ENCODE measurements at places on chromosomes 16 and 17. TPM values are rescaled to one million over a fixed set of nuclear protein-coding genes. Genes with fewer than 3 reads are reported as not detected.

TBC1D3 gene
- not detected for polyA plus RNA-seq

GRCh38 chr17:81378941-81379511, 16.2 kb upstream of the BAHCC1 start:
- no peaks in the 10 kb centered on the region for H3K36me3 ChIP-seq
- DNase-seq, result no peak
- H3K27me3 ChIP-seq, result no peaks in the 10 kb centered on the region
- H3K4me1 ChIP-seq, result no peaks in the 10 kb centered on the region

DNA sequence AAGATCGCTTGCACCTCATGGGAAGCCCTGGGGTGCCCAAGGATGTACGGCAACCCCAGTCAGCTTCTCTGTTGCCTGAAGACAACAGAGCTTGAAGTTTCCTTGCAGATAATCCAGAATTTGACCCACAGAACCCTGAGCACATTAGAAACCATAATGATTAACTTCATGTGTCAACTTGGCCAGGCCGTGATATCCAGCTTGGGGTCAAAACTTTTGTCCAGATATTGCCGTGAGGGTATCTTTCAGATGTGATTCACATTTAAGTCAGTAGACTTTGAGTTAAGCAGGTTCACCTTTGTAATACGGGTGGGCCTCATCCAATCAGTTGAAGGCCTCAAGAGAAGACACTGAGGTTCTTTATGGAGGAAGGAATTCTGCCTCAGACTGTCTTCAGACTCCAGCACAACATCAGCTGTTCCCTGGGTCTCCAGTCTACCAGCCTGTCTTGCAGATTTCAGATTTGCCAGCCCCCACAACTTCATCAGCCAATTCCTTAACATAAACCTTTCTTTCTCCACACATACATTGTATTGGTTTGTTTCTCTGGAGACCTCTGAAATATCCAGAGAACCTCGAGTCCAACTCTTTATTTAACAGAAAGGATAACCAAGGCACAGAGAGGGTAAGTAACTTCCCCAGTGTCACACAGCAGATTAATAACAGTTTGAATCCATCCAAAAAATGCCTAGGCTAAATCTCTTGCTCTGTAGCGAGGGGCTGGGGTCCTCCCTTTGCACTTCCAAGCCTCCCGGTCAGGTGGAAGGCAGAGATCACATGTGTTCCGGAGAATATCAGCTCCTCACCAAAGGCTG, 171.1 kb downstream of the SALL1 start:
- no peak for DNase-seq
- H3K4me1 ChIP-seq, result no peaks in the 10 kb centered on the region
- H3K4me3 ChIP-seq, result no peak overlapping the region
- no peaks in the 10 kb centered on the region for H3K36me3 ChIP-seq
- H3K27me3 ChIP-seq, result no peaks in the 10 kb centered on the region

MYH4 gene
- not detected for polyA plus RNA-seq

DNA sequence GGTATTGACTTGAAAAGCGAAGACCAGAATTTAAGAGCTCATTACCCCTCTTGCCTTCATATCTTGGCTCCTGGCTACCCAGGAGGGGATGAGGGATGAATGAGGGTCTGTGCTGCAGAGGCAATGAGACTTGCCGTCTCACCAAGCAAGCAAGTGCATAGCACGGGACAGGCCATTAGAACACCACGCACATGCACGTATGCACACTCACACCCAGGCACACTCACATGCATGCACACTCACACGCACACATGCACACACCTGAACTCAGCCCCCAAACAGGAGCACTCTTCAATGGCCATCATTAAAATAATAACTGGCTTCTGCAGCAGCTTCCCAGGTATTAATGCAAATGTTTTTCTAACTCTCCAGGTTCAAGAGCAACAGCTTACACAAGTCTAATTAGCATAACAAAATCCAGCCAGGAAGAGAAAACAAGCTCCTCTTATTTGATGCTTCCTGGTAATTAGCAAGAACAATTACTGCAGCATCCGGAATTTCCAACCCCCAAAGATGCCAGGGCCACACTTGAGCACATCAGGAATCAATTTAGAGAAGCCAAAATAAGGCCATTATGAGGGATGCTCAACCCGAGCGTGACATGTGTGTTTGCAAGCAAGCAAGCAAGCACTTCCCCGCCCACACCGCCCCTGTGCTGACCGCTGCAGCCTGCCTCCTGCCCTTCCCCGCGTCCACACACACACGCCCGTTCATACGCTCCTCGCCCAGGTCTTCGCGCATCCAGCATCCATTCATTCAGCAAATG, 171.6 kb upstream of the TNRC6C start:
- H3K27ac ChIP-seq, result no peak overlapping the region
- H3K4me3 ChIP-seq, result no peak overlapping the region
- H3K36me3 ChIP-seq, result no peaks in the 10 kb centered on the region
- H3K4me1 ChIP-seq, result no peaks in the 10 kb centered on the region
- H3K27me3 ChIP-seq, result no peaks in the 10 kb centered on the region

GRCh38 chr17:72075995-72076677, 44.7 kb upstream of the SOX9 start:
- H3K4me3 ChIP-seq, result no peak overlapping the region
- H3K4me1 ChIP-seq, result no peaks in the 10 kb centered on the region

DNA sequence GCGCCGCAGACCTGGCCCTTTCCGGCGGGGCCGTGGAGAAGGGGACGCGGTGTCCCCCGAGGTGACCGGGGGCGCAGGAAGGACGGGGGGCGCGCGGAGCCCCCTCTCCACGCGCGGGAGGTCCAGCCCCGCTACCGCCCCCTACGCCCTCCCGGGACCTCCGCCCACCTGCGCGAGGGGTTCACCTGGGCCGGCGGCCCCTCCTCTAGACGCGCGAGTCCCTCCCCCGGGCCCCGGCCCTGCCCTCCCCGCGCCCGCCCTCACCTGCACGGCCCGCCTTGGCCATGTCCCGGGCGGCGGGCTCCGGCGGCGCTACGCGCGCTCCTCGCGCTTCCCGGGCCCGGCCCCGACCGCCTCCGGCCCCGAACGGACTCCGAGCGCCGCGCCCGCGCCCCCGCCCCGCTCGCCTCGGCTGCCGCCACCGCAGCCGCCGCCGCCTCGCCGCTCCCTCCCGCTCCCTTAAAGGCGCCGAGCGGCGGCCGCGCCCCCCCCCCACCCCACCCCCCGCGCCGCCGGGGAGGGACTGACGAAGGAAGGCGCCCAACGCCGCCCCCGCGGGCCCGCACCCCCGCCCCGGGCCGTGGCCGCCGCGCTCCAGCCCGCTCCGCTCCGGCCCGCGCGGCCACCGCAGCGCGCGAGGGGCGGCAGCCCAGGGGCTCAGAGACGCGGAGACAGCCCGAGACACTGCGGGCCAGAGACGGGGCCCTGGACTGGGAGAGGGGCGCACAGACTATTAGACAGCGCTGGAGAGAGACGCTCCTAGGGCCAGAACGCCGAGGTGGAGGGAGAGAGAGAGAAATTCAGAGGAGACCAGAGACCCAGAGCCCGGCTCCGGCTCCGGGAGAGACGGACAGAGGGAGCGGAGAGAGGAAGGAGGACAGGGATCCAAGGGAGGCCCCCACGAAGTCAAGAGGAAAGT, at the start of gene PITPNM3:
Gene PITPNM3 (minus strand): TSS at position 435 of the 919 bp plus-strand sequence. CDS start 149 bp downstream, at position 286.
- peak within 1 kb of the TSS; percentile 40 for H3K4me3 ChIP-seq
- peak within 1 kb of the TSS; percentile 87 for H3K27ac ChIP-seq
- H3K27me3 ChIP-seq, result no peaks in the 10 kb centered on the region
- H3K4me1 ChIP-seq, result peaks cover 31% of the 10 kb centered on the region

- H3K27ac ChIP-seq, result no peak overlapping the region
- no peak for DNase-seq
- no peaks in the 10 kb centered on the region for H3K4me1 ChIP-seq
- H3K27me3 ChIP-seq, result no peaks in the 10 kb centered on the region
- no peak overlapping the region for H3K4me3 ChIP-seq
Measured at GRCh38 chr16:84471966-84472365, 32.5 kb downstream of the MEAK7 start.

DNA sequence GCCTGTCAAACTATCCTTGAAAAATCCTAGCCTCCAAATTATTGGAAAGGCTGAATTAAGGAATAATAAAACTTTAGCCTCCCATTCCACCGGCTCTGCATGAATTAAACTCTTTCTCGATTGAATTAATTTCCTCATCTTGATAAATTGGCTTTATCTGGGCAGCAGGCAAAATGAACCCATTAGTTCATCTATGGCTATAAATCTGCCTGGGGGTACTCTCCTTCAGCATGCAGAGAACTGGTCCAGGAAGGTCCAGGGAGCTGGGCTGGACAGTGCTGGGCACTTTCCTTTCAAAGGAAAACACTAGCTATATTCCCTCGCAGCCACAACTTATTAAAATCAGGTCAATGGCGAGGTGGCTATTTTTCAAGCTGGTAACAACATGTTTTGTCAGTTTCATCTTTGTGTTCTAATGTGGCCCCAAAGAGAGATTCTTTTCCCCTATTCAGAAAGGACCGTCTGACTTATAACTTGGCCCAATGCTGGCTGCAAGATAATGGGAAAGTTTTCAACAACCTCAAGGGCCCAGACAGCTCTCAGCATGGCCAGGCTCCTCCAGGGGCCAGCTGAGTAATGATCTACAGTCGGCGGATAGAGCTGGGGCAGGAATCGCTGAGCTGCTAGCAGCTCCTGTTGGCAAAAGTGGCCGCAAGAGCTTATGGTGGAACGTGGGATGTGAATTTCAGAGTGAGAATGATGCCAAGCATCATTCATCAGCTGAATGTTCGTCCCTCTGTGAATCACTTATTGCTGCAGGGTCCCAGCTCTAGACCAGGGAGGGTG, 326.9 kb downstream of the SLC39A11 start:
- no peaks in the 10 kb centered on the region for H3K27me3 ChIP-seq
- no peak overlapping the region for H3K27ac ChIP-seq
- DNase-seq, result no peak
- no peaks in the 10 kb centered on the region for H3K4me1 ChIP-seq
- no peak overlapping the region for H3K4me3 ChIP-seq

C16orf96 gene
- polyA plus RNA-seq, result 0.08 TPM

DNA sequence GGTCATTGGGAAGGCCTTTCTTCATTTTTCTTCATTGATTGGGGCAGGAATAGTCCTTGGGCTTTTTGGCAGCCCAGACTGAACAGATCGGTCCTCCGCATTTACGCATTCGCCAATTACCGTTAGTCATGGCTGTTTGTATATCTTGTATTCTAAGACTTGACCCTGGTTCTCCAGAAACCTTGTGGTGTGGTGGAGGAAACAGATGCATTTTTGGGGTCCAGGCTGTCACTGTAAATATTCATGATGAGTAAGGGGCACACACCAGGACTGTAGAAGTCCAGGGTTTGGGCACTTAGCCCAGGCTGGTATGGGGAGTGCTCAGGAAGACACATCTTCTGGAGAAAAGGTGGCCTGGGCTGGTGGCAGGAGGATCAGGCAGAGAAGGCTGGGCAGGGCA, 371.6 kb downstream of the CPPED1 start:
- H3K4me3 ChIP-seq, result no peak overlapping the region
- H3K27ac ChIP-seq, result no peak overlapping the region
- H3K27me3 ChIP-seq, result no peaks in the 10 kb centered on the region
- H3K4me1 ChIP-seq, result peaks cover 2% of the 10 kb centered on the region
- no peaks in the 10 kb centered on the region for H3K36me3 ChIP-seq
- DNase-seq, result no peak

MMP25 gene
- 0.59 TPM for polyA plus RNA-seq

- H3K27me3 ChIP-seq, result no peaks in the 10 kb centered on the region
- peaks cover 1% of the 10 kb centered on the region for H3K4me1 ChIP-seq
- no peak overlapping the region for H3K4me3 ChIP-seq
- DNase-seq, result no peak
- no peak overlapping the region for H3K27ac ChIP-seq
Measured at GRCh38 chr17:44334727-44335126, 10.1 kb upstream of the SLC25A39 start.

CACNG3 gene
- polyA plus RNA-seq, result not detected

DNA sequence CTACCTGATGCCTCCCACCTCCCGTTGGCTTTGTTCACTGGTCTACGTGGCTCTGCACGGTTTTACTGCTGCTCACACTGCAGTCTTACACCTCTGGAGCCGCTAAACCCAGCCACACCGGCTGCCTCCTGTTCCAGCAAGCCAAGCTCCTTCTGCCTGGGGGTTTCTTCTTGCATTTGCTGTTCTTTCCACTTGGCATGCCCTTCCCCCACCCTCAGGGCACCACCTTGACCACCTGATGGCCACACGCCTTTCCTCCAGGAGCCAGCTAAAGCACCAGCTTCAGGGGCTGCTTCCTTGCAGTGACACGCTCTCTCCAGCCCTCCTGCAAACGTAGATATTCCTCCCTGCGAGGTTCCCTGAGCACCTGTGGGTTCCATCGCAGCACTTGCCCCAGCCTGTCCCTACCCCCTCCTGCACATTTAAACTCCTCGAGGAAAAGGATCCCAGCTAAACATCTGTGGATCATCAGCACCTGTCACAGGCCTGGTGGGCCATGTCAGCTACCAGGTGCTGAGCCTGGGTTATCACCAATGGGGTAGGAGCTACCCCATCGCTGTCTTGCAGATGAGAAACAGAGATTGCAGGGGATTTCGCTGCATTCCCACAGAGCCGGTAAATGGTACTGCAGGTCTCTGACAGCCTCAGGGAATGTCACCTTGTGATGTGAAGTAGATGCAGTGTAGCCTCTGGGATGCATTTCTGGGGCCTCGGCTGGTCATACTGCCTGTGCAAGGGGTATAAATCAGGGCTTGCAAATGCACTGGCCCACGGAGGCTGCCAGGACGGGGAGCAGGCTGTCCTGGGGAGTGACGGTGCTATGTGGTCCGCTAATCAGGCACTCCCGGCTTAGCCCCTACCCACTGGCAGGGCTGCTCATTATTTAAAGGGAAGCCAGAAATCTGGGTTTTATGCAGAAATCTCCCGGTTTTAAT, 285.2 kb downstream of the CPPED1 start:
- no peaks in the 10 kb centered on the region for H3K27me3 ChIP-seq
- H3K4me3 ChIP-seq, result no peak overlapping the region
- DNase-seq, result no peak
- no peaks in the 10 kb centered on the region for H3K36me3 ChIP-seq

CLEC18C gene
- 0.07 TPM for polyA plus RNA-seq

DNA sequence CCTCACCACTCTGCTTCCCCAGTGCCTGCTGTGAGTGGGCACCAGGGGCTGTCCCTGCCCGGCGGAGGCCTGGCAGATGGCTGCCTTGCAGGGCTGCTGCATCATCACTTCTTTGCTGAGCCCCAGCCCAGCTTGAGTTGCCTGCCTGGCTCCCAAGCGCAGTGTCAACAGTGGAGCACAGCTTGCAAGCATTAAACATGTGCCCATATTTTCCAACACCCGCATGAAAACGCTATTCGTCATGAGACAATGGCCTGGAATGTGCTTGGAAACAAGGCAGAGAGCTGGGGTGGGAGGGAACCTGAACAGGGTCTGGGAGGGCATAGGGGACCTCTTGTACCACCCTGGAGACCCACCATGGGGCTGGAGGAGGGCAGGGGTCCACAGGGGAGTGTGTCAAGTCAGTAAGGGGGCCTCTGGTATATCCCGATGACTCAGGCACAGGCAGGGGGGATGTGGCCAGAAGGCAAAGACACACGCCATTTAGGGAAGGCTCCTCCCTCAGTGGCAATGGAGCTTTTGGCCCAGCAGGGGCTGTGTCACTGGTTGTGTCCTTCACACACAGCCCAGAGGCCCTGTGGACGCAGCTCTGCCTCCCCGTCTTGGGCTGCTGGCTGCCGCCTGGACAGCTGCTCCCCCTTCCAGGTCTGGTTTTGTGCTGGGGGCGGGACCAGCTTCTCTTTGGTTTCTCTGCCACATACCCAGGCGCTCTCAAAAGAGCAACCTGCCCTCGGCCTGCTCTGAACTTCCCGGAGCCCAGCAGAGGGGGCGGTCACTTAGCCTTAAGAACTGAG, 17.4 kb upstream of the MTSS2 start:
- H3K4me1 ChIP-seq, result peaks cover 25% of the 10 kb centered on the region
- no peaks in the 10 kb centered on the region for H3K36me3 ChIP-seq
- H3K4me3 ChIP-seq, result no peak overlapping the region
- no peak for DNase-seq
- H3K27me3 ChIP-seq, result no peaks in the 10 kb centered on the region

- DNase-seq, result peak; percentile 64
- no peaks in the 10 kb centered on the region for H3K27me3 ChIP-seq
- H3K4me1 ChIP-seq, result peaks cover 24% of the 10 kb centered on the region
- no peak overlapping the region for H3K4me3 ChIP-seq
- no peak overlapping the region for H3K27ac ChIP-seq
Measured at GRCh38 chr17:78356101-78356713, 3.7 kb downstream of the SOCS3 start.
